ENCODE measurements at places on chromosomes 1 and 21.

DNA sequence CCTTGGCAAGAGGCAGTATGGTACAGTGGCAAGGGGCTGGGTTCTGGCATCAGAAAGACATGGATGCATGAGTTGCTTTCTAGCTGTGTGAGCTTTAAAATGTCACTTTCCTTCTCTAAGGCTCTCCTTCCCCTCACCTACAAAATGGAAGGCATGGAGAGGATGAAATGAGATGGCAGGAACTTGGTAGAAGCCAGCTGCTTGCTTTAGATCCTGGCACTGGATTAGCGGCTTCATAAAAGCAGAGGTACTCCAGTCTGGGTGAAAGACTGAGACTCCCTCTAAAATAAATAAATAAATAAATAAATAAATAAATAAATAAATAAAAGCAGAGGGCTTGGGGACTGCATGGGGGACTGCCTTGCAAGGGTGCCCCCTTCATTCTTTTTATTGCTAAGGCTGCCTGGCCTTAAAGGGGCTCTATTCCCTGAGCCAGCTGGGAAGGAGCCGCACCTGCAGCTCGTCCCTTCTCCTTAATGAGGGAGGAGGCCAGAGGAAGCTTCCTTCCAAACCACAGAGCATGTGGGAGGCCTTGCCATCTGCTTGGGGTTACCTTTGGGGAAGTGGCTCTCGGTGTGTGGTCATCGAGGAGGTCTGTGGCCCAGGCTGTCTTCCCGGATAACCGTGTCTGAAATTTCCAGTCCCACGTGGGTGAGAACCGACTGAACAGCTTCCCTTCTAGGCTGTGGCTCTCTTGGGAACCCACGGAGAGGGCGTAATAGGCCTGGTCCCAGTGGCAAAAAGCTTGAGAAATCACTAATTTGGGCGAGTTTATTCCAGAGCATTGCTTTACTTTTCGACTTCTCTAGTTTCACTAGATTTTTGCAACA lies 2.0 kb upstream of the ATP13A2 start:
- no peak for DNase-seq
- peaks cover 13% of the 10 kb centered on the region for H3K36me3 ChIP-seq
- H3K27ac ChIP-seq = no peak overlapping the region

DNA sequence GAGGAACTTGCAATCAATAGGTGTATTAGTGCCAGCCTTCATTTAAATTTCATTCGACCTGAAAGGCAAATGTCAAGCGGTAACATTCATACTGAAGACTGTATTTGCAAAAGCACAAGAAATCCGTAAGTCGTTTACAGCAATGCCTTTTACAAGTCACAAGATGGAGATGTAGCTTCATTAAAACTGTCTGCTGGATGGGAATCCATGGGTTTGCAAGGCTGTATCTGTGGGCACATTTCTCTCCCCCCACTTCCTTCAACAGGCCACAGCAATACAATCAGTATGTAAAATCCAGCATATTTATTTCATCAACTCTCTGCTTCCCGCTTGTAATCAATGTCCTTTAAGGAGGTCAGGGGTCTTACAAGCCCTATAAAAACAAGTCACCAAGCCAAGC lies 147.1 kb downstream of the SLC45A1 start:
- H3K4me3 ChIP-seq = no peak overlapping the region
- H3K27ac ChIP-seq = peak overlapping the region; percentile 87
- H3K36me3 ChIP-seq = peaks cover 3% of the 10 kb centered on the region
- peaks cover 60% of the 10 kb centered on the region for H3K4me1 ChIP-seq
- H3K27me3 ChIP-seq = no peaks in the 10 kb centered on the region
- no peak for DNase-seq

DNA sequence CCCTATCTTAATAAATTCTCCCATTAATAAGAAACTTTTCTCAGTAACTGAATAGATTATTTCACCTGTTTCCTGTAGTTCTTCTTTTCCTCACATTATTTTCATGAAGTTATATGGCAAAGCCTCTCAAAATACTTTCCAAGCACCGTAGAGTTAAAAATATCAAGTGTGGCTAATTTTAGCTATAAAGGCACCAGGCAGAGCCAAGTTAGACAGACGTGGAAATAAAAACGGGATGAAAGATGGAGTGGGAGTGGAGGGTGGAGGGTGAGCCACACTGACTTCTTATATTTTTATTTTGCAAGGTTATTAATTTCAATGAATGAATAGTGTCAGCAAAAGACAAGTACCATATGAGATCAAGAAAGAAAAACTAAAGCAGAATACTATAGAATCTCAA lies 71.7 kb downstream of the ENAH start:
- peak overlapping the region; percentile 33 for H3K4me3 ChIP-seq
- H3K27me3 ChIP-seq = no peaks in the 10 kb centered on the region
- no peak for DNase-seq

DNA sequence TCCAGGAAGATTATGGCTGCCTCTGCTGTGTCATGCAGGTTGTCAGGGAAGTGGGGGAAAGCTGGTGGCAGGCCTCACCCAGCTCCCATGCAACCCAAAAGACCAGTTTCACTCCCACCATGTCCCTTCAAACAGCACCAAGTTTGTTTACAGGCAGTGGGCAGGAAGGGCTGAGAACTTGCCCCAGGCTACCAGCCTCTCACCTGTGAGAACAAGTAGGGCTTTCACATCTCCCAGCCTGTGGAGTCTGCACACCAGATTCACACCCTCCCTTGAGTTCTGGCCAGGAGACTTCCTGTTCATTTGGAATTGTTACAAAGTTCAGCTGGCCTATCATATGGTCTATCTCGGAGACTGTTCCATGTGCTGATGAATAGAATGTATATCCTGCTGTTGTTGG lies 27.8 kb downstream of the RPAP2 start:
- H3K27ac ChIP-seq = no peak overlapping the region
- H3K4me1 ChIP-seq = no peaks in the 10 kb centered on the region
- H3K36me3 ChIP-seq = peaks cover 79% of the 10 kb centered on the region
- no peak for DNase-seq
- H3K4me3 ChIP-seq = no peak overlapping the region

- no peaks in the 10 kb centered on the region for H3K27me3 ChIP-seq
- peaks cover 45% of the 10 kb centered on the region for H3K4me1 ChIP-seq
- no peak for DNase-seq
Measured at GRCh38 chr1:64077281-64077940, 126.0 kb upstream of the UBE2U start.

All from left ventricle myocardium inferior (tissue), 1 donor.